ENCODE measurements at places on chromosomes 12 and 14.
A peak's percentile ranks its signal among the peaks of the same experiment; 100 is the strongest.

DNA sequence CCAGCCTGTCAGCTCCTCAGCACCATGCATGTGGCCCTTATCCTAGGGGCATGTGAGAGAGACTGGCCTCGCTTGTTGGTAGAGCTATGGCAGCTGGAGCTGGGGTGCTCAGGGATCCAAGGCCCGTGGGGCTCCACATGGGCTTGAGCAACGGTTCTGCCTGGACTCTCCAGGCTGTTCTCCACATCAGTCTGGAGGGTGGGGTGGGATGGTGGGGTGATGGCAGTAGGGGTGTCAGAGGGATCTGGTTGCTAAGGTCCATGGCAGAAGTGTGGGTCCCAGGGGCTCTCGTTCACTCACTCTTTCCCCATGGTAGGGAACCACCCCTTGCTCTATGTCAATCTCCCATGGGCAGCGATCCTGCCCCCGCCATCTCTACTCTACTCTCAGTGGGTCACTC is 622.6 kb downstream of the LRFN5 start:
- no peak for DNase-seq

GRCh38 chr12:108367436-108367835 is 28.3 kb upstream of the CMKLR1 start:
- peak; percentile 19 for DNase-seq

GRCh38 chr14:68880581-68881105 is 87.8 kb upstream of the ZFP36L1 start:
- DNase-seq = no peak

- DNase-seq = no peak
Measured at GRCh38 chr14:83147006-83147405, 1613.4 kb upstream of the SEL1L start.

GRCh38 chr14:102508774-102509745 is 516 bp downstream of the ANKRD9 start:
- DNase-seq = peak; percentile 52

DNA sequence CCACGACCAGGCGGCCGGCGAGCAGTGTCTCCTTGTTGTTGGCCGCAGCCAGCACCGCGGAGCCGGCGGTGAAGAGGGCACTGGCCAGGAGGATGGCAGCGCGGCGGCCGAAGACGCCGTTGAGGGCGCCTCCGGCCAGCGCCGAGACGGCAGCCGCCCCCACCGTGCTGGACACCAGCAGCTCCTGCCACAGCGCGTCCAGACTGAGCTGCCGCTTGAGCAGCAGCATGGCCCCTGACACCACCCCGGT is 691 bp downstream of the SLC2A13 start:
- no peak for DNase-seq

DNA sequence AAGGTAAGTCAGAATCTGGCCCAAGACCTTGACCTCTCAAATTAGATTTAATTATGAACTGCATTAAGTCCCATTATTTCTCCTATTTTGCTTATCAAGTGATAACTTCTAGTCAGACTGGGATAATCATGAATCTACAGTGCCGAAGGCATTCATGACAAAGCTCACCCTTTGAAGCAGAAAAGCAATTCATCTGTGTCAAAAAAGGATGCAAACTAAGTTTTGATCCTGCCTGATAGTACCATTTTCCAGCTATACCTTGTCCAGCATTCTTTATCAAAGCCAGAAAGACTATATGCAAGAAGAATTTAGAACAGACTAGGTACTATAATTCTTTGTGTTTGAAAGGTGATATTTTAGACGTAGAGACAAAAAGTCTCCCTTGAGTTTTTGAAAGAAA is 268.1 kb downstream of the FBXL14 start:
- no peak for DNase-seq

DNA sequence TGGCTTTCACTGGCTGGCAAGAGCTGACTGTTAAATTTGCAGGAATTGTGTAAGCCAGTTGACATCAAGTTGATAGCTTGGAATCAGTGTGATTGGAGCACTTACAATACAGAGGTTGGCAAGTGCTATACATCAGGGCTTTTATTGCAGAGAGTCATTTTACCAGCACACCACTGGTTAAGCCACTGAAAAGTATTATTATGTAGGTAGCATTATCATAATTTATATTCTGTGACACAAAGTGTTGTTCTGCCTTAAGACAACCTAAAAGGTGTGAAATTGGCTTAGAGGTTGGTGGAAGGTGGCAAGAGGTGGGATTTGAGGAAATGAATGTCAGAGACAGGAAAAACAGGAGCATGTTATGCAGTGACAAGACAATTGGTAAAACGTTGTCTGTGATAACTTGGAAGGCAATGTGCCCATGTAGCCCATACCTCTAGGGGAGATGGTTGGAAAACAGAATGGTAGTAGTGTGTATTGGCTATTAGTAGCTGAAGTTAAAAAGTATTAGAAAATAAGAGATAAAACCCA is 172.9 kb upstream of the PRICKLE1 start:
- no peak for DNase-seq

- DNase-seq = no peak
Measured at GRCh38 chr12:123479442-123480180, 21.7 kb downstream of the SNRNP35 start.

- DNase-seq = no peak
Measured at GRCh38 chr12:105433804-105434203, 103.3 kb downstream of the C12orf75 start.

Data from hematopoietic multipotent progenitor cell treated with erythropoietin and hydrocortisone succinate and interleukin-3 and kit ligand, for 6 days (in vitro differentiated cells).